ENCODE measurements at places on chromosomes 12 and 14.

DNA sequence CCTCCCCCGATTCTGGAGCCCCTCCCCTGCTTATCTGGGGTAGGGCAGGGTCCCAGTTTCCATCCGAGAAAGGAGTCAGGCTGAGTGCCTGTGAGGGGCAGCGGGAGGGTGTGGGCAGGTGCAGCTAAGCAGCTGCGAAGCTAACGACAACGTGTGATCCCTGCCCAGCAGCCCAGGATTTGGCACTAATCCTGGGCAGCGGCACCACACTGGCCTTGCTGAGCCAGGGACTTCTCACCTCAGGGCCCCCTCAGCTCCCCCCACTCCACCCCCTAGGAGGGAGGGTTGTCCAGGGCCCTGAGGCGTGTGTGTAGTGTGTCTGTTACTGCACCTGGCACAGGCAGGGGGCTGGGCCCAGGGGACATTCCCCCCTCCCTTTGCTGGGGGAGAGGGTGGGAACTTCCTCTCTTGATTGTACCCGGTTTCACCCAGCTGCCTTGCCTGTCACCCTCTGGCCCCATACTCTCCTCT is 1.8 kb downstream of the SMIM41 start:
- DNase-seq, result no peak

DNA sequence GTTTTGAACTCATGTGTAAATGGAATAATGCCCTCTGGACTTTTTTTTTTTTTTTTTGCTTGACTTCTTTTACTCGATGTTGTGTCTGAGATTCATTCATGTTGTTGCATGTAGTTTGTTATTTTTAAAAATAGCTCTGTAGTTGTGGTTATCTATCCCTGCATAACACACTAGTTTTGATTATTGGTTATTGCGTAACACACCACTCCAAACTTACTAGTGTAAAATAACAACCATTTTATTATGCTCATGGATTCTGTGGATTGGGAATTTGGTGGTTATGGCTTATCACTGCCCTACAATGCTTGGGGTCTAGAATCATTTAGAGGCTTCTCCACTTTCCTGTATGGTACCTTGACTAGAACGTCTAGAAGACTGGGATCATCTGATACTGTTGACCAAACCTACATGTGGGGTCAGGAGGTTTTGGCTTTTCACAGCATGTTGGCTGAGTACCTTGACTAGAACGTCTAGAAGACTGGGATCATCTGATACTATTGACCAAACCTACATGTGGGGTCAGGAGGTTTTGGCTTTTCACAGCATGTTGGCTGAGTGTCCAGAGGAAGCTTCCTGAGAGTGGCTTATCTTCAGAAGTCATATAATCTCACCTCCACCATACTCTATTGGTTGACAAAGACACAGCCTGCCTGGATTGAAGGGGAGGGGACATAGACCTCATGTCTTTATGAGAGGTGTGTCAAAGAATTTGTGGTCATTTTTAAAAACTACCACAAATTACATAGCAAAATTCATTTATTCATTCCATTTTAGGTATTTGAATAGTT is 11.6 kb downstream of the VRK1 start:
- no peak for DNase-seq

GRCh38 chr12:121227294-121227693 is 17.4 kb downstream of the P2RX4 start:
- DNase-seq, result no peak

DNA sequence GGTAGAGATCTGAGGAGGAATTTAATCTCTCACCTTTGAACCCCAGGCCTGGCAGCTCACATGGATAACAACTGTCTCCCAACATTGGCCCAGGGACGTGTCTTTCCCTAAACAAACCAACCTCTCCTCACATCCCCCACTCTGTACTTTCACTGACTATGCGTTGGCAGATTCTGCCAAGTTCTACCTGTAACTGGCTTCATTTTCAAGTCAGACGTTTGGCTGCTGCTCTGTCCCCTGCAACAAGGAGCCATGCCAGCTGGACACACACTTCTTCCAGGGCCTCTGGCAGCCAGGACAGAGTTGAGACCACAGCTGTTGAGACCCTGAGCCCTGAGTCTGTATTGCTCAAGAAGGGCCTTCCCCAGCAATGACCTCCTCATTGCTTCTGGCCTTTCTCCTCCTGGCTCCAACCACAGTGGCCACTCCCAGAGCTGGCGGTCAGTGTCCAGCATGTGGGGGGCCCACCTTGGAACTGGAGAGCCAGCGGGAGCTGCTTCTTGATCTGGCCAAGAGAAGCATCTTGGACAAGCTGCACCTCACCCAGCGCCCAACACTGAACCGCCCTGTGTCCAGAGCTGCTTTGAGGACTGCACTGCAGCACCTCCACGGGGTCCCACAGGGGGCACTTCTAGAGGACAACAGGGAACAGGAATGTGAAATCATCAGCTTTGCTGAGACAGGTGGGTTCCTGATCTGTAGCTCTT is at the start of gene INHBC:
Gene INHBC, plus strand, starts transcription at position 268 of the 707 bp plus-strand sequence. Its CDS starts 103 bp downstream, at position 371.
- DNase-seq, result no peak

DNA sequence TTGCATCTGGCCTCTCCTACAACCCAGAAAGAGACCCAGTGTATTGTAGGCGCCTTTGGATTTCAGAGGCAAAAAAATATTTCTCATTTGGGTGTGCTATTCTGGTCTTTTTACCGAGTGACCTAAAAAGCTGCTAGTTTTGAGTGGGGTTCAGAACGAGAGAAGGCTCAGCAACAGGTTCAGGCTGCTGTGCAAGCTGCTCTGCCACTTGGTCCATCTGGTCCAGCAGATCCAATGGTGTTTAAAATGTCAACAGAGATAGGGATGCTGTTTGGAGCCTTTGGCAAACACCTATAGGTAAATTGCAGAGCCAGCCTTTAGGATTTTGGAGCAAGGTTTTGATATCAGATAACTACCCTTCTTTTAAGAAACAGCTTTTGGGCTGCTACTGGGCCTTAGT is 25.3 kb upstream of the DYRK2 start:
- DNase-seq, result no peak

DNA sequence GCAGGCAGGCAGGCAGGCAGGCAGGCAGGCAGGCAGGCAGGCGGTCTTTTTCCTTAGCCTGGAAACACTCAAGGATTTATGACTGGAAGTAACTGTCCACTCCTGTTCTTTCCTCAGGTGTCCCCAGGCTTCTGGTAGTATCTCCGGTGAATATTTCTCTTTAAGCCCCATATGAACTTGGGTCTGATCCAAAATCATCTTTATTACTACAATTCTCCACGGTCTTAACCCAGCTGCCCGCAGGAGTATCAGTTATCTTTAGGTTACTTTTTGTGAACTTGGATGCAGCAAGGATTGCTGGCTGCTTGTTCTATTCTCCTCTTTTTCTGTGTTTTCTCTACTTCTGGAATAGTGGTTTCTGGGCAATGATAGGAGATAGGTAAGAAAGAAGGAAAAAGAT is 3.3 kb downstream of the CSRNP2 start:
- no peak for DNase-seq

DNA sequence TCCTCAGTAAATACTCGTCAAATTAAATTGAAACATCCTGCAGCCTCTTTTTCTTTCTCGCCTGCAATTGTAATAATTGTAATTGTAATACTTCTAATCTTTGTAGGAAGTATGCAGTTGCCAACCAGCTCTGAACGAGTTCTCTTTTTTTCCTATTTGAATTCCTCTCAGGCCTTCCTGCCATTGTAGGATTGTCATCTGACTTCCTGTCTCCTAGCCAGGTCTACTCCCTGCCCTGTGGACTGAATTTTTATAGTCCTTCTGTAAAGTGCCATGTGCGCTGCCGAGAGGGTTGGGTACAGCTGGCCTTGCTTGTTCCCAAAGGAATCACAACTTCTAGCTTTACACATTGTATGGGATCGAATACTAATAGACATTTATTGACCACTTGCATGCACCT is 183.3 kb downstream of the SSPN start:
- DNase-seq, result no peak

GRCh38 chr14:22008766-22009165 is 335.1 kb upstream of the OR4E1 start:
- DNase-seq, result no peak

GRCh38 chr12:104063712-104064030 is 660 bp upstream of the HCFC2 start:
- no peak for DNase-seq

DNA sequence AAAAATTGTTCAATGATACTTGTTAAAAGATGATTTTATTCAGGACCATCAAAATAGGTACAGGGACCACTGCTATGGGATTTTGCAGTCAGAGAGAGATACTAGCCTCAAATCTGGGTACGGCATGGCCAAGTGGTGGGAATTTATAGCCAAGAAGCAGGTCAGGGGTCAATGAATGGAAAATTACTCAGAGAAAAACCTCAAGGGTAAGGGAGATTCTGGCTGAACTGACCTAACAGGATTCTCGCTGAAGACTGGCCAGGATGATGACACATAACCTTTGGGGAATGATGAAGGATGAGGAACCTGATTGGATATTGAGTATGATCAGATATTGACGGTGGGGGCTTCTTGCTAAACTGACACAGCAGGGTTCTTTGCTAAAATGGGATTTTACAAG is 32.7 kb downstream of the DEPDC4 start:
- DNase-seq, result no peak

GRCh38 chr12:49489720-49490119 is 49.1 kb upstream of the KCNH3 start:
- no peak for DNase-seq

DNA sequence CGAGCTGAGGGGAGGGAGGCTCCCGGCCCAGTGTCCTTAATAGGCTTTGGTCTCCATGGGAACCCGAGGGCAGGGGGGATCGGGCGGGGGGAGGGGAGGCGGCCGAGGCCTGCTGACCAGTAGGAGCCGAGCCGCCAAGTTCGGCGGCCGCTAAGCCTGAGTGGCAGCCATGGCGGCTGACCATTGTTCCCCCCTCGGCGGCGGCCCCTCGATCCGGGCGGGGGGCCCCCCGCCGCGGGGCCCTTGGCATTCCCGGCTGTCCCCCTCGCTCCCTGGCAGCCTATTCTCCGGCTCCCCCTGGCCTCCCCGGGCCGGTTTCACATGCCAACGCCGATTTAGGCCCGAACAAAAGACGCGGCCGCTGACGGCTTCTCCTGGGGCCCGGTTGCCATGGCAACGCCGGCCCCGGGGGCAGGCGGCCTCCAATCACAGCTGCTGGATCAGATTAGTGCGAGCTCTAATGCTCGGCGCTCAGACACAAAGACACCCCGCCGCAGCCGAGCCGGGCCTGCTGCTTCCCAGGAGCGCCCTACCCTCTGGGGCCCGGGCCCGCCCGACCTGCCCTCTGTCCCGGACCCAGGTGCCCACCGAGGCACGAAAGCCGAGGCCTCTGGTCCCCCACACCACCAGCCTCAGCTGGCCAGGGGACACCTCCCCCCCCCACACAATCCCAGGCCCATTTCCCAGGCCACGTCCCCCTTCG is 7.3 kb downstream of the MSI1 start:
- DNase-seq, result no peak

GRCh38 chr12:131923260-131923659 is 5.8 kb upstream of the PUS1 start:
- DNase-seq, result no peak

DNA sequence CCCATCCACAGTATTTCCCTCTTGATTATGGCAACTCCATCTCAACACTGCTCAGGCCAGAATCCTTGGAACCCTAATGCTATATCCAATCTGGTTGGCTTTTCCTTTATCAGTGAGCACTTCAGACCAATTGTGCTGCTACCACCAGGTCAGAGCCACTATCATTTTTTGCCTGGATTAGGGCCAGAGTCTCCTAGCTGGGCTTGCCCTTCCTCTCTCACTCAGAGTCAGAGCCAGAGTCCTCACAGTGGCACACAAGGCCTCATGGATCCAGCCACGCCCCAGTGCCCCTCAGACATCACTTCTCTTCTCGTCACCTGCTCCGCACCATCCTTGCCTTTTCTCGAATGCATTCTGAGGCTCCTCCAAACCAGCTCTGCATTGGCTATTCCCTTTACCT is 211.1 kb downstream of the ANO6 start:
- no peak for DNase-seq

DNA sequence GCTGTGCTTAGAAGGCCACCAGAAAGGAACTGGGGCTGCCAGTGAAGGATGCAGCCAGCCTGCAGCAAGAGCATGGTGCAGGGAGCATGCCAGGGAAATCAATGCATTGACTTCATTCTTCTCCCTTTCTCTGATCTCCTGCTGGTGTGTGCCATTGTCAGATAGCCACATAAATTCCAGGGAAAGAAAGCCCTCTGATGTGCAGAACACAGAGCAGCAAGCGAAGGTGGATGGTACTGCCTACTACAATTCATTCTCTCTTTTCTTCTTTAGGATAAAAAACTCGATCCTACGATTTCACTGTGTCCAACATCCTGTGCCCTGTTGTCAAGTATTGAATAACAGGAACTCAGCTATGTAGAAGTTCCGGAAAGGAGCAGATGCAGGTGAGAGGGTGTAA is 446.7 kb upstream of the TMEM132C start:
- no peak for DNase-seq

DNA sequence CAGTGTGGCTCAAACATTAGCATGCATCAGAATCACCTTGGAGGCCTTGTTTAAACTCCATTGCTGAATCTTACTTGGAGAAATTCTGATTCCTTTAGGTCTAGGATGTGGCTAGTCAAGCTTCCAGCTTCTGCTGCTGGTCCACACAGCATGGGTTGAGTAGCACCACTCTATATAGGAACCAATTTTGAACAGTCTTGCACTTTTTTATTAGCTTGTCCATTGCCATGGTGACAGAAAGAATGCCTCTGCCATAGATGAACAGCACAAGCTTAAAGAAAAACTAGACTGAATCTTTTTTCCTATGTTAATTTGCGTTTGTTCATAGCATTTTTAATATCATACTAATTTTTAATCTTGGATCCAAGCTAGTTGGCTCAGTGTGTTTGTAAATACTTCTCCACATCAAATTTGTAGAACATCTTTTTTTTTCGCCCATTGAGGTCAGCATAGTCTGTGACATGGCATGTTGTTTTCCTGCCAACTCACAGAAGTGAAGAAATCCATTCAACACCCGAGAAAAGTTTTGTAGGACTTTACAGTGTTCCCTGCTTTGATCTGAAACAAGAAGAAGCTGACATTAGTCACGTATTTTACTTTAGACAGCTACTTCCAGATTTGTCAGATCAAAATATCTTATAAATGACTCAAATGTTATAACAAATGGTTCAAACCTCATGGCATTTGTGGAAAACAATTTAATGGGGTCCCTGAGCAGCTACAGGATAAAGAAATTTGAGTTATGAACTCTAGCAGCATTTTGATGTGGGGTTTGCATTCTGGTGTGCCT is 438.8 kb downstream of the EGLN3 start:
- DNase-seq, result no peak

All from T-helper 9 cell (primary cell).